ENCODE measurements at places on chromosomes 11 and 22. TPM values are rescaled to one million over a fixed set of nuclear protein-coding genes. Genes with fewer than 3 reads are reported as not detected.

- DNase-seq, result no peak
These were observed 86.8 kb downstream of the BMAL1 start for GRCh38 chr11:13364388-13364787.

DNA sequence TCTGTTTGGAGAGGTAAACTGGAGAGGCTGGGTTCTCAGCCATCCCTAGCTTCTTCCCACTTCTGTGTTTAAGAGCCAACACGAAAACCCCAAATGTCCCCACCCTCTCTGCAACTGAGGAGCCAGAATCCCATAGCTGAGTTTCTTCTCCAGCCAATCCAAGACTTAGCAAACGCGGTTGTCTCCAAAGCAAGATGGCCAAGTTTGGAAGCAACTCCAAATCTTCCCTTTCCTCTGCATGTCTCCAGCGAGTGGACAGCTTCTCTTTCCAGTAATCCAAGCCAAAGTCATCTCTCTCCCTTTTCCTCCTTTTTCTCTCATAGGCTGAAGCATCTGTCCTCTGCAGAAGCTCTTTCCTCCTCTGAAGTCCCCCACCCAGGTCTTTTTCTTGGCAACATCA is 539.2 kb downstream of the MIAT start:
- DNase-seq, result no peak

GRCh38 chr22:17998913-17999312 is 25.4 kb downstream of the MICAL3 start:
- no peak for DNase-seq

GRCh38 chr22:47136671-47137070 is 374.2 kb downstream of the TBC1D22A start:
- DNase-seq, result no peak

DNA sequence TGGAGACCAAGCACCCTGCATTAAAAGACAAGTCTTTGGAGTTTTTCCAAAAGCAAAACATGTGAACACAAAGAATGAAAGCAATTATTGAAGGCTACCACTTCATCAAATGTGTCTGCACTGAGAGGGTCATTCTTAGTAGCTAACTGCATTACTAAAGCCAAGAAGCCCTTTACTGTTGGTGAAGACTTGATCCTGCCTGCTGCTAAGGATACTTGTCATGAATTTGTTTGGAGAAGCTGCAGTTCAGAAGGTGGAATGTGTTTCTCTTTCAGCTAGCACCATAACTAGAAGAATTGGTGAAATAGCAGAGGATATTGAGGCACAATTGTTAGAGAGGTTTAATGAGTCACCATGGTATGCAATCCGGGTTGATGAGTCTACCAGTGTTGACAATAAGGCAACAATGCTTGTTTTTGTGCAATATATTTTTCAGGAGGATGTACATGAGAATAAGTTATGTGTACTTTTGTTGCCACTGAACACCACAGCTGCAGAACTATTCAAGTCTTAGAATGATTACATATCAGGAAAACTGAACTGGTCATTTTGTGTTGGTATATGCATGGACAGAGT is 457.3 kb upstream of the ISX start:
- no peak for DNase-seq

- no peak for DNase-seq
These were observed 1445.0 kb upstream of the RAG2 start for GRCh38 chr11:38043060-38043459.

DNA sequence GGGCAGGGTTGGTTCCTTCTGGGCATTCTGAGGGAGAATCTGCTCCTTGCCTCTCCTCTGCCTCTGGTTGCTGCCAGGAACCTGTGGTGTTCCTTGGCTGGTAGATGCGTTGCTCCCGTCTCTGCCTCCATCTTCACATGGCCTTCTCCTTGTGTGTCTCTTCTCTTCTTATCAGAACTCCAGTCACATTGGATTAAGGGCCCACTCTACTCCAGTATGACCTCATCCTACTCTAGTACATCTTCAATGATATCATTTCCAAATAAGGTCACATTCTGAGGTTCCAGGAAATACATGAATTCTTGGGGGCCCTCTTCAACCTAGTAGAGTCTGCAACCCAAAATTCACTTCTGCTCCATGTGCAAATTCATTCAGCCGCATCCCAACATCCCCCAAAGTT is 33.3 kb downstream of the HTR3B start:
- no peak for DNase-seq

GRCh38 chr11:116171271-116172140 is 601.3 kb downstream of the BUD13 start:
- DNase-seq, result no peak

GRCh38 chr11:47148903-47149531 is 27.7 kb downstream of the ARFGAP2 start:
- no peak for DNase-seq

GRCh38 chr22:24433001-24433827 is 5.8 kb downstream of the ADORA2A start:
- no peak for DNase-seq

- no peak for DNase-seq
These were observed 31.2 kb downstream of the KCNJ1 start for GRCh38 chr11:128835741-128836430.

GRCh38 chr11:27217948-27218420 is 145.0 kb downstream of the CCDC34 start:
- no peak for DNase-seq

DNA sequence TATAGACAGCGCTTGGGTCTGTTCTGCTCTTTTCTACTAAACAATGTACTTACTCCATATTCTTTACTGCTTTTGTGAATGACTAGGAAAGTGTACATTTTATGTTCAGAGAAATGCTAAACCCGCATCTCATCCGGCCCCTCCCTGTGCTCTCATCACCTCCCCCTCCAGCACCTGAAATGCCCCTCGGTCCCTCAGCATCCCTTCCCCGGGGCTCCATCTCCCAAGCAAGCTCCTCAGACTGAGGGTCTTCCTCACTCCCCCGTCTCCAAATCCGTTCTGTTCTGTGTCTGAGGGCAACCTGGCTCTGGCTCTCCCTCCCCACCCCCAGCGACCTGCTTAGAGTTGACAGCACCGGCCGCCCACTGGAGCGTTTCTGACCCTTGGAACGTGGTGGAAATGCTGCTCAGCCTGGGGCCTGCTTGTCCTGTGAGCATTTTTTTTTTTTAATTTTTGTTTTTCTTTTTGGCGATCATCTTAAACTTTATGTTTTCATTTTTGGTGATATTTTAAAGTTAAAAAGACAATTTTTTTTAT is 1.4 kb downstream of the SELENOO start:
- DNase-seq, result no peak

- peak; percentile 15 for DNase-seq
These were observed 179.2 kb upstream of the ZBED5 start for GRCh38 chr11:11036848-11037732.

GRCh38 chr11:47766509-47767227 is 473 bp downstream of the FNBP4 start:
- no peak for DNase-seq

DNA sequence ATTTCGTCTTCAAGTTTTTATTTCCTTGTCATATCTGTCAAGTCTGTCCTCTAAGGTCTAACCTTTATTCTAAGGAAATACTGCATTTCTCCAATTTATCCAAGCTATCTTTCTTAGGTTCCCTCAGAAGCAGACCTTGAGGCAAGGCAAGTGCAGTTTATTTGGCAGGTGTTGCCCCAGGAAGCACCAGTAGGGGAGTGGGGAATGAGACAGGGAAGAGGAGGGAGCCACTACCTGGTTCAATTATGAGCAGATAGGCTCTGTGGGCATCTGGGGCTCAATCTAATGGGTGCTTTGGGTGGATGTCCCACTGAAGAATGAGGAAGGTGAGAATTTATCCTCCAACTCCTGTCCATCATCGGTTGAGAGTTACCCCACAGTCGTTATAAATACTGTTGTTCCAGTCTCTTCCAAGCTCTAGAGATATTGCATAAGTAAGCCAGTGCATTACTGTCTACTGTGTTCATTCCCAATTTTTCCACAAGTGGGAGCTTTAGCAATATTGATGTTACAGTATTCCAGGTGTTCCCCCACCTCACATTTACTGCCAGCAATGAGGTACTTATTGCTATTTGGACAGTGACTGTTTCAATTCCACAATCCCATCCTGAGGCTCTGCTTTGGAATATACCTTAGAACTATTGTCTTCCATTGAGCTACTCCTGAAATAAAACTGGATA is 154.9 kb upstream of the CEP126 start:
- no peak for DNase-seq

- no peak for DNase-seq
These were observed 31.8 kb upstream of the CCDC34 start for GRCh38 chr11:27394781-27395228.

DNA sequence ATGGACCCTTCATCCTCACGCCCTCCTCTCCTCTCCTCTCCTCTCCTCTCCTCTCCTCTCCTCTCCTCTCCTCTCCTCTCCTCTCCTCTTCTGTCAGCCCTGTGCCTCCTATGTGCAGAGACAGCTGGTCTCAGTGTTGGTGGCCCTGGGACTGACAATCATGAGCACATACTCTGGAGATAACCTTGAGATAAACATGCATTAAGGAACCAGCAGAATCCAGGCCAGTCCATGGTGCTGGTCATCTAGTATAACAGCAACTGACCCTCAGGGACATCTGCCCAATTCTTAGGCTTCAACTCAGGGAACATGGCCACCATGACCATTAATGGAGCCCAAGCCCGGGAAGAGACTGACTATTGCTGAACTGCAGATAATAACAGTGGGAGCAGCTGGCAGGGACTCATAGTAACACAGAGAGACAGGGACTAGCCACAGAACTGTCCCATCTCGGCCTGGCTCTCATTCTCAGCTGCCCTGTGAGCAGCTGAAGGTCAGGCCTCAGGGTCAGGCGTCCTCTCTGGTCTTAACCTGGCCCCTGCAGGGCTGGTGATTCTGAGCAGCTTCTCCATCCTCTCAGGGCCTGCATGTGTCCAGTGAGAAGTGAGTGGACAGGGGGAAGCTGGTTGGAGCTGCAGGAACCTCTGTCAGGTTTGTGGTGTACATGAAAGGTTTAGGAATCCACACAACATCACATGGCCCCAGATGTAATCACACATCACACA is 45.4 kb downstream of the GGTLC2 start:
- DNase-seq, result no peak

DNA sequence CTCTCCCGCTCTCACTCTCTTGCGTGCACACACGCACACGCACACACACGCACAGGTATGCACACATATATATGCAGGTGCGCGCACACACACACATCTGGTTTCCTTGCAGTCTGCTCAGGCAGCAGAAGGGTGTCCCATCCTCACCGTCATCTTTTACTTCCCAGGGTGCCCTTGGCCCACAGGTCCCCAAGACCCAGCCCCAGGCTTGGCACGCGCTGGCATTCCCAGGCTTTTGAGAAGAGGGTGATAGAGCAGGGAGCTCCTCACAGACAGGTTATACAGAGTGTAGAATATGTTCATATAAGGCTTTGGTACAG is 52.0 kb upstream of the SPATA19 start:
- no peak for DNase-seq

DNA sequence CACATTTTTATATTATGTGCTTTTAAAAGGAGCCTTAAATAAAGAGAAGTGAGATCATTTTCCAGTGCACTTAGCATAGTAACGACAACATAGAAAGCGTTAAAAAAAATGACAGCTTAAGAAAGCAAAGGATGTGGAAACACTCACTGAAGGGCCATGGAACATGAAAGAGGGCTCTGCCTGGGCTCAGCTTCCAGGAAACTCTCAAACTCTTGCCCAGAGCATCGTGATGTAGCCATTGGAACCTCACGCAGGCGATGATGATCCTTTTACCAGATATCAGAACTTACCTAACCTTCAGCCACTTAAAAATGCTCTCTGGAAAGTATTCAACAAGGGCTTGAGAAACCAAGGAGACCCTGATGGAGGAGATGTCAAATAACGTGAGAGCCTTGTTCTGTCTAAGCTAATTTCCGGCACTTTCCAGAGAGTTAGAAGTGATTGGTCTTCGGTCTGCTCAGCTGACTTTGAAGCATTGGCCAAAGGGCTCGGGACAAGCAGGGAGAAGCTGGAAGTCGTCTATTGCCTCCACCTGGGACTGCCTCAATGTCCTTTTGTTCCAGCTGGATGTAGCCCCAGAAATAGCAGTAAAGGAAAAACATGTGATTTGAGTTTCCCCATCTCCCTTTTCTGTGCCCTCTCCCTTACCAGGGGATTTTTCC is 21.5 kb upstream of the ETS1 start:
- DNase-seq, result no peak

FADS3 gene
- total RNA-seq, result 48.0 TPM

INPP5J gene
- total RNA-seq, result 3.0 TPM

RCE1 gene
- 41.7 TPM for total RNA-seq

DEFB131B gene
- total RNA-seq, result not detected

CYP2D6 gene
- total RNA-seq, result 0.14 TPM

CASP5 gene
- total RNA-seq, result not detected

ALDH3B1 gene
- total RNA-seq, result 3.9 TPM

PICALM gene
- 218 TPM for total RNA-seq

EXPH5 gene
- total RNA-seq, result 6.8 TPM

OR9I1 gene
- total RNA-seq, result not detected

OR4A16 gene
- total RNA-seq, result not detected

KCNC1 gene
- total RNA-seq, result not detected

INS gene
- not detected for total RNA-seq

RIMBP3C gene
- not detected for total RNA-seq

APOL3 gene
- total RNA-seq, result 2.1 TPM
